ENCODE measurements at places on chromosomes 3 and 15.

DNA sequence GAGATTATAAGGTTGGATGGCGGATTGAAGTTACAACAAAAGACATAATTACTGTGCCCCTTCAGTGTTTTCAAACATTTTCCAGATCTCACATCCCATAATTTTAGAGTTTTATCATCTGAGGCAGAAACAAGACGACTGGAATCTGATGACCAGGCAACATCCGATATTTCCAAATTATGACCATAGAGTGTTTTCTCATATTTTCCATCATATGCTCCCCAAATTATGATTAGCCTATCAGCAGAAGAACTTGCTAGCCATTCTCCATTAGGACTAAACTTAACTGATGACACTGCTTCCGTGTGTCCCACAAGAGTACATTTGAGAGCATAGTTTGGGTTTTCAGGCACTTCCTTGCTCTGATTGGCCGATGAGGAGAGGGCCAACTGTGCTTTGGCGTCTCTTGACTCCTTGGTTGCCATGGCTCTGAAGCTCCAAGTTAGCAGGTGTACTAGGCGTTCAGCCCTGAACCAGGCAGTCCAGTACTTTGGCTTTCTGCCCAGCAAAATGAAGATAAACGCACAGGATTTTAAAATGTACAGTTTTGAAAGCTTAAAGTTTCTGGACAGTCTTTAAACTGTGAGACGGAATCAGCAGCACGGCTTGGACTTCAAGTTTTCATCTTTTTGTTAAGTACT, 638 bp downstream of the WDR5B start:
- no peak for DNase-seq

DNA sequence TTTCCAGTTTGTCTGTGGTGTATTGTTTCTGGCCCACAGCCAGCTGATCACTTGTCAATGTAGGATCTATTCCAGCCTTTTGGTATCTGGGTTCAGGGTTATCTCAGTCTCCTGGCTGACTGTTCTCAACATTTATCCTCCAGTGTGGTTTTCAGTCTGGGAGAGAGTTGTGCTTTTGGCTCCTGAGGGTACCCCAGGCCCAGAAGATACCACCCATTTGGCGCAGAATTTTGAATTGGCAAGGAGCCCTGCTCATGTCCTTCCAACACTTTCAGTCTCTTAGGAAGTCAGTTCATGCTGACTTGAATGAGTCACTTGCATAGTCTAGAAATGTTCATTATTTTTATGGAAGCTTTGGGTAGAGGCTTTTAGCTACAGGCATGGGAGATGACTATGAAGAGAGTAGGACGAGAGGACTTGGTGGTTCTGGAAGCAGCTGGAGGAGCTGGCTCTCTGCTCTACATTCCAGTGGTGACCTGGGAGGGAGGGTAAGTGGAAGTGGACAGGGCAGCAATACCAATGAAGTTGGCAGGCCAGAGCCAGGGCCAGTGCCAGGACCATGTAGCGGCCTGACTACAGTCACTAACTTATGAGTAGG, 7.2 kb downstream of the POLR2H start:
- no peak for DNase-seq

- no peak for DNase-seq
Observed at GRCh38 chr3:45693941-45694521, 4.8 kb downstream of the SACM1L start.

- DNase-seq, result no peak
Observed at GRCh38 chr3:14137445-14137844, 12.6 kb downstream of the TMEM43 start.

DNA sequence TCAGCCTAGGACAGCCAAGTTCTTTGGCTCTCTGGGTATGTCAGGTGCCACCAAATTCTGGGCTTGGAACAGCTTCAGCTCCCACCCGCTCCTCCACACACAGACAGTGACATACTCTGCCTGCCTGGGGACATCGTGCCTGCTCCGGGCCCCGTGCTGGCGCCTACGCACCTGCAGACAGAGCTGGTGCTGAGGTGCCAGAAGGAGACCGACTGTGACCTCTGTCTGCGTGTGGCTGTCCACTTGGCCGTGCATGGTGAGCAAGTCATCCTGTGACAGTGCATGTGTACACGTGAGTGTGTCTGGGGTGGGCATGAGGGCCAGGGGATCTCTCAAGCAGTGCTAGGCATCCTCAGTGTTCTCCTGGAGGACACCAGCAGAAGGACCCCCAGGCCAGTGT, 922 bp downstream of the IL17RC start:
- no peak for DNase-seq

DNA sequence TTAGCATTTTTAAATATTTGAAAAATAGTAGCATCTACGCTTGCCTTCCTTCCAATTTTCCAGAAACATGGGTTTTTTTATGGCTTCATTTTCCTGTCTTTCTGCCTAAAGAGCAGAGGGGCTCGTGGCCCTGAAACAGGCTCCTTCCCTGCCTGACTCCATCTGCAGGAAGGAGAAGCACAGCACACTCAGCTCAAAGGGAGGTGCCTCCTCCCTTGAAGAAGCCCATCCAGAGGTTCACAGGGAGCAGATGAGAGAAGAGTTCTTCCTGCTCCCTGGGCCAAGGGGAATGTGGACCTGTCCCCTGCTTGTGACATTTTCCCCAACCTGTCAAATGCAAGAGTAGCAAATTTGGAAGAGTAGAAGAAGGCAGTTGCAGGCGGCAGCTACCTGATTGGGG, 55.8 kb downstream of the BBX start:
- DNase-seq, result no peak

DNA sequence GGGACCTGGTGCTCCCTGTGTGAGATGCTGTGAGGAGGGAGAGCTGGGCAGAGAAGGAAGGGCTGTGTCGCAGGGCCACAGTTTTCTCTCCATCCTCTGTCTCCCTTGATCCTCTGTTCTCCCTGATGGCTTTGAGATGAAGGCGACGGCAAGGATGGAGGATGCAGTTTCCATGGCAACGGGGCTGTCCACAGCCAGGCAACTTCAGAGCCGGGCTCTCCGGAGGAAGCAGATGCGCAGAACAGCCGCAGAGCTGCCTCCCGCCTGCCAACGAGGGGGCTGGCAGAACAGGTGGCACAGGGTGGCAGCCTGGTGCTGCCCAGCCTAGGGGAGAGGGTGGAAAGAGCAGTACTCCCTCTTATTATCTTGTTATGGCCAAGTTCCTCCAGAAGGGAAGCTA, 9.9 kb upstream of the GRM2 start:
- DNase-seq, result no peak

GRCh38 chr3:98038286-98038685, 3.2 kb upstream of the GABRR3 start:
- DNase-seq, result no peak

- DNase-seq, result no peak
Observed at GRCh38 chr3:50268703-50269451, at the start of gene SEMA3B. SEMA3B (plus strand) TSS chr3:50269147; CDS start chr3:50269241, 94 bp downstream.

GRCh38 chr3:151293127-151293526, 14.8 kb upstream of the P2RY14 start:
- no peak for DNase-seq

DNA sequence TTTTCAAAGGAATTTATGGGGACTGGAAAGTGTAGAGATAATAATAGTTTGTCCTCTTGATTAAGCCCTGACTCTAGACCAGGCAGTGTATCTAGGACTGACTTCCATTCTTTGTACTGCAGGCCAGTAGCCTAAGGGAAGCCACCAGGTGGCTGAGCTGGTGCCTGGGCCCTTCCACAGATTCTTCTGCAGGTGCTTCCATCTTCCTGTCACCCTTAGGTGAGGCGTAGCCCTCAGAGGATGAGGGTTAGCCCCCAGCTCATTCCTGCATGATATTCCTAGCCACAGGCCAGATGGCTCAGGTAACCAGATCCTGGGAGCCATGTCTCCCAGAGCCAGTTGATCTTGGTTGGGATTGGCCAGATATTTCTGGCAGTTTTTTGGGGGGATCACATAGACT, 169.0 kb upstream of the IL12A start:
- no peak for DNase-seq

- no peak for DNase-seq
Observed at GRCh38 chr3:172513488-172513887, 9.7 kb downstream of the TNFSF10 start.

DNA sequence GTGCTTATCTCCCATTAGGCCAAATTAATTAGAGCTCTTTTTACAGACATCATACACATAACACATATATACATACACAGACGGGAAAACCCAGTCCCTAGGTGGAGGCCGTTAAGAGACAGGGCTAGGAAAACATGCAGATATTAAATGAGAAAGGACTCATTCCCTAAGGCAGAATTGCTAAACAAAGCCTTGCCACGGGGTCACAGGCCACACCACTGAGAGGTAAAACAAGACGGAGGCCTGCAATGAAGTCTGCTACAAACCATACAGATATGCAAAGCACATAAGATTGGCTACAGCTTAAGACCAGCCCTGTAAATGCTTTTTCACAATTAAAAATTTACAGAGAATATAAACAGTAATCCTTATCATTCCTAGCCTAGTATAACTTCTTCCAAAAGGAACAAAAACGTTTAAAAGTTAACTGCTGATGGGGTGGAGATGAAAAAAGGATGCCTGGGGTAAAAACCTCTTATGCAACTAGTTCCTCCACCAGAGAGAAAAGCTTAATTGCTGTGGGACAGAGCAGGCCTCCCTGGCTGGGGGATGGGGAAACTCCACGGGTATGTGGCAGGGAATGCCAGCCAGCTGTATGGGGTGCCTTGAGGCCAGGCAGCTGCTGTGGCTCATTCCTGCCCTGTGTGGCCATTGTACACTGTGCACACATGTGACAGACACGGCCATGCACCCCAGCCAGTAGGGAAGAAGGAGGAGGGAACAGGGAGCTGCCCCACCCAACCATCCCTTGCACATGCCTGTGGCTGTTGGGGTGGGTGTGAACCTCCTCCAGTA, 481.4 kb upstream of the LMCD1 start:
- no peak for DNase-seq

DNA sequence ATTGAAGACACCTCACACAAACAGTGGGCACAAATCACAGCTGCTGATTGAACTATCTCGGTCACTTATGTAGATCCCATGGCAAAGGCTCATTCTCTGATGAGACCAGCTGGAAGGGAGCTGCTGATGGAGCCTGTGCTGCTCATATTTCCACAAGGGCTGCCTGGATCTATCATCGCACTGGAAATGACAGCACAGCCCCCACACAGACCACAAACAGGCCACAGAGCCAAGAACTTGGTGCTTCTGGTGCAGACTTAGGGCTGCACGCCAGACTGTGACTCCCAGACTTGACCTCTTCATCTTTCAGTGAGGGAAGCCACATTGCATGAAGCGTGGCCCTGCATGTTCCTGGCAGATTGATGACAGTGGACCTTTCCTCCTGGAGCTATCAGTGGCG, 197.6 kb downstream of the MINAR1 start:
- DNase-seq, result no peak

- no peak for DNase-seq
Observed at GRCh38 chr3:128077202-128077624, 25.0 kb downstream of the SEC61A1 start.

DNA sequence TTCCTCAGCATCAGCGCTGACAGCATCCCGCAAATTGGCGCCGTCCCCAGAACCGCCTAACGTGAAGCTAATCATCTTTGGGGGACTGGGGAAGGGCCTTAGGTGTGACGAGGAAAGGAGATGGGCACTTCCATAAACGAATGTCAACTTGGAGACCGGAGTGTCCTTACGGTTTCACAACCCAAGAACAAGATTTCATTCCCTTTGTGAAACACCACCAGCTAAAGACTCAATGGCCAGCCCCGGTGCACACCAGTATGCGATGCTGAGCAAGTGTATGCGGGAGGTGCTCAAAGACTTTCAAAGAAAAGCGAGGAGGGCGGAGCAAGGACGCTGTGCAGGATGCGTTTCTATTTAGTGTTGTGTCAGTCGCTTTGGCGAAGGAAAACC, 759 bp upstream of the TTBK2 start:
- no peak for DNase-seq

DNA sequence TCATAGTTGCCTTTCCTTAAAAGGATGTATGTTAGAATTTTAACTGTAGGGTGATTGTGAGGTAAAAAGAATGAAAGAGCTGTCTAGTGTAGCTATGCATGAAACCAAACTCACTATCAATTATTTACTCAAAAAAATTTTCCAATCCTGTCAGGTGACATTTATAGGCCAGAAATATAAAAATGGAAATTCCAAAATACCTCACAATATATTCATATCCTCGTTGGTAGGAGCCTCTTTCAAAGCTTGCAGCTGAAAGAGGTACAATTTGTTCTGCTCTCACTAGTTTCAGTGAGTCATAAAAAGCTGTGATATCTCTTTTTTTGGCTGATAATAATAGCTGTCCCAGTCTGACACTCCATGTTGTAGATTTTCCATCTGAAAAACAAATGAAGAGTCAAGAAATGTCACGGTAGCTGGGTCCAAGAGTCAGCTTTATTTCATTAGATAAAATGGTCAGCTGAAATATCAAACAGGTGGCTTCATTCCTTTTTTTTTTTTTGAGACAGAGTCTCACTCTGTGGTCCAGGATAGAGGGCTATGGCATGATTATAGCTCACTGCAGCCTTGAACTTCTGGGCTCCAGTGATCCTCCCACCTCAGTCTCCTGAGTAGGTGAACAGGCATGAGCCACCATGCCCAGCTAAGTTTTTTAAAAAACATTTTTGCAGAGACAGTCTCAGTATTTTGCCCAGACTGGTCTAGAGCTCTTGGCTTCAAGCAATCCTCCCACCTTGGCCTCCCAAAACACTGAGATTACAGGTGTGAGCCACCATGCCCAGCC, 50.8 kb upstream of the XRN1 start:
- no peak for DNase-seq

GRCh38 chr3:73828348-73828747, 203.6 kb upstream of the PDZRN3 start:
- DNase-seq, result no peak

GRCh38 chr15:55858661-55859060, 115.7 kb upstream of the PRTG start:
- DNase-seq, result no peak

DNA sequence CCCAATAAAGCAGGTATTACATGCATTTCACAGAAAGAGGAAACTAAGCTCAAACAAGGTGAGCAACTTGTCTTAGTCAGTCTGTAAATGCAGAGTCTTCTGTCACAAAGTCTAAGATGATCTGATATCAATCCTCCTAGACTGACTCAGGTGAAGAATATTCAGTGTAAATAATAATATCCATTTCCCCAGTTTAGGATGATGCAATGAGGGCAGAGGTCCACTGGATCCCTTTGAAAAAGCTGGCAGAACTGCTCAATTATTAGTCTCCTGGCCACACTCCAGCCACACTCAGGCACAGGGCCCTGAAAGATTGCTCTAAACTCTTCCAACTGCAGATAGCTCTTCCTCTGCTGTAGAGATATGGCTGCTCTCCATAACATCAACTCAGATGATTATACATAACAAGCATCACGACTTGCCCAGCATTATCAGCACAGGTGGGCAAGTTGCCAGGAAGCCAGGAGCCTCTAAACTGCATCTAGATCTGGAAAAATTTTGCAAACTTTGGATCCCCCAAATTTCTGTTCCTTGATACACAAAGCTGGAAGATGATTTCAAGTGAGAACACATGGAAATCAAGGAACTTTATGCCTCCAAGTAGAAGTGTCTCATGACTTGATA, 129.8 kb upstream of the CPNE4 start:
- no peak for DNase-seq

GRCh38 chr3:30639937-30640336, 33.5 kb downstream of the TGFBR2 start:
- no peak for DNase-seq

All from activated naive CD4-positive, alpha-beta T cell (primary cell).